ENCODE measurements at places on chromosomes 16 and 17.

- DNase-seq, result no peak
Observed at GRCh38 chr16:50996166-50996829, 154.8 kb downstream of the SALL1 start.

- no peak for DNase-seq
Observed at GRCh38 chr17:74493331-74493833, 26.9 kb downstream of the CD300A start.

- DNase-seq, result no peak
Observed at GRCh38 chr17:14197057-14197456, 39.6 kb downstream of the CDRT15 start.

DNA sequence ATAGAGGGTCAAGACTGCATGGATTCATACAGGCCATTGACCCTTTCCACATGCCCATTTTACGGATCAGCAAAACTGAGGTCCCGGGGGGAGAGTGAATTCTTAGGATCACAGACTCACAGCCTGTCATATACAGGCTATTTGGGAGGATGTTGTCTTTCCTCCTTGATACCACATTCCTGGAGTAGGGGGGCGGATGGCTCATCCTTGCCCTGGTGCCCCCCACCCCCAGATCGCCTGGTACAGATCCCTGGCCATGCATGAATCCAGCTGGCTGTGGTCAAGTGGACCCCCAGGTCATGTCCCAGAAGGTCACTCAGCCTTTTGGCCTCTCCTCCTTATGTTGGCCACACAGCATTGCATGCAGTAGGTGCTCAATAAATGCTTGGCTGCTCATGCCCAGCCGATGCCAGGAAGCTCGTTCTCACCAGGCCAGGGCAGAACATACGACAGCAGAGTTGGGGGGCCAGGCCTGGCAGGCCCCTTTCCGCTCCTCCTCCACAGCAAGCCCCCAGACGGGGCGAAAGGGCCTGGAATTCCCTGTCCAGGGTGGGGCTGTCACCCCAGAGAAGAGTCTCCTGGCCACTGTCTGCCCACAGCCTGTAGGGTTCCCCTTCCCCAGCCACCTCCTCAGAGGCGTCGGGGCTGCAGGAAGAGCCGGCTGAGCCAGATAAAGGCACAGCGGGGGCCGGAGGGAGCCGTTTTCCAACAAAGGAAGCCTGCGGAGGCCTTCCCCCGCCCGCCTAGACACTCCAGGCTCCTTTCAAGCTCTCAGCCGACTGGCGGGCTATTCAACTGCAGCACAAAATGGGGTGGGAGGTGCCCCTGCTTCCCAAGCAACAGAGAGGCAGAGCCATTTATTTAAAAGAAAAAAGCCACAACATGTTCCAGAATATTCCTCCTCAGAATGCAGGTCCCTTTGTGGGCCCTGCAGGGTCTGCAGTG lies 215.7 kb upstream of the CIBAR2 start:
- no peak for DNase-seq

GRCh38 chr16:68136515-68136914 lies 51.3 kb downstream of the NFATC3 start:
- DNase-seq, result no peak

GRCh38 chr17:6752068-6752909 lies 3.6 kb upstream of the XAF1 start:
- DNase-seq, result no peak

DNA sequence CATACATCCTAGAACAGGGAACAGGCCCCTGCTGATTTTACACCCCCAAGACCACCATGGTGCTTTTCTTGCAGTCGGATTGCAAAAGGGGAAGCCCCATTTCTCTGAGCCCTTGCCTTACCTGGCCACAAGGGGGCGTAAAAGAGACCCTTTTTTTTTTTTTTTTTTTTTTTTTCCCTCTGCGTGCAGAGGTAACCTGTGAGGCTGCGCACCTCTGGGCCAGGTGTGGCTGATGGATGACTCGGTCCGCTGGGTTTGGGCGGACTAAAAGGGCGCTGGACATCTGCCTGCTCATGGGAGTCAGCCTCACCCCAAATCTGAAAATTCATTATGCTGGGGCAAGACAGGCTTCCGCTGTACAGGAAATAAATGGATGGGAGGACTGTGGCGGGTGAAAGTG lies 281.0 kb downstream of the CBLN1 start:
- no peak for DNase-seq

DNA sequence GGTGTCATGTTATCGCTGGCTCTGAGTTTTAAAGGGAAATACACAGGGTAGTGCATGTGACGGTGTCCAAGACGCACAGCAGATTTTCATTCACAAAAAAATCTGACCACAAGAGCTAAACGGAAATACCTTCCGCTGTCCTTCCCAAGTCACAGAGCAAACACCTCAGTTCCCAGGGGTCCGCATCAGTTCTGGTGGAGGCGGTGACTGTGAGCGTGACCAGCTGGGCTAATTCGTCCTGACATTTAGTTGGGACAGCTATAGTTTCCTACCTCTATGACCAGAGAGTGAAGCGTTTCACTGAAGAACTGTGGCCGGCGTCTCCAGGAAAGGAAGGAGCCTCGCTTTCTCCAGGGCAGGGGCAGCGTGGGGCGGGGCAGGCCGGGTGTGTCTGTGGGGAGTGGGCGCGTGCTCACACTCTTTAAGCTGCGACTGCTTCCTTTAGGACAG lies 10.5 kb upstream of the FASN start:
- no peak for DNase-seq

DNA sequence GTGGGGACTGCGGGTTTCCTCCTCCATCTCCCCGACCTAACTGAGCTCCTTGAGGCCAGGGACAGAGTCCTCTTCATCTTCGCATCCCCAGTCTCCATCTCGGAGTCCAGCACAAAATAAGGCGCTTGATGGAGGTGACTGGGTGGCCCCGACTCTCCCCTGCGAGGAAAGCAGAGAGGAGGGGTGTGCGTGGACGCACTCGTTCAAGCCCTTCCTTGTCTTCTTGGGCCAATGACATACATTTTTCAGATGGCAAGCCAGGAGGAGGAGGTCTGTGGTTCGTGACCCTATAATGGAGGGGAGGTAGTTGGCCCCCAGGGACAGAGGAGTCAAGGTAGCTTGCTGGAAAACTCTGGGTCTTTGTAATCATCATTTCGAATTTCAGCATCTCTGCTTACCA lies 17.2 kb downstream of the CRISPLD2 start:
- DNase-seq, result peak; percentile 5
